Hepatic stellate cell (primary cell): ENCODE measurements at places on chromosomes 6 and 20.

- DNase-seq: no peak
Observed at GRCh38 chr20:33104336-33104735, 24.9 kb downstream of the BPIFB4 start.

- DNase-seq: no peak
Observed at GRCh38 chr6:90121982-90122381, 174.7 kb downstream of the BACH2 start.

DNA sequence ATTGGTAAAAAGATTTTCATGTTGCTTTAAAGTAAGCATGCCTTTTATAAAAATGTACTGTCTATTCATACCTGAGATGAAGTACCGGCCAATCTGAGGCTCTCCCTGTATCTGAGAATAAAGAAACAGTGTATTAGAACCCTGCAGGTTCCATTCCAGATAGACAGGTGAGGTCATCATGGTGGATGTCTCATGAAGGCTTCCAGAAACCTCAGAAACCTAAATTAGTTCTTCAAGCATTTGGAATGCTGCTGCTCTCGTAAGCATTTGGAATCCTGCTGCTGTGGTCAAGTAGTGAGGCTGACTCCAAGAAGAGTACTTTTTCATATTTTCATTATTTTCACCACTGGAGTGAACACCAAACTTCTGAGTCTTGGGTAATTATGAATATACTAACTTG is 642.3 kb downstream of the MAFB start:
- DNase-seq: no peak

DNA sequence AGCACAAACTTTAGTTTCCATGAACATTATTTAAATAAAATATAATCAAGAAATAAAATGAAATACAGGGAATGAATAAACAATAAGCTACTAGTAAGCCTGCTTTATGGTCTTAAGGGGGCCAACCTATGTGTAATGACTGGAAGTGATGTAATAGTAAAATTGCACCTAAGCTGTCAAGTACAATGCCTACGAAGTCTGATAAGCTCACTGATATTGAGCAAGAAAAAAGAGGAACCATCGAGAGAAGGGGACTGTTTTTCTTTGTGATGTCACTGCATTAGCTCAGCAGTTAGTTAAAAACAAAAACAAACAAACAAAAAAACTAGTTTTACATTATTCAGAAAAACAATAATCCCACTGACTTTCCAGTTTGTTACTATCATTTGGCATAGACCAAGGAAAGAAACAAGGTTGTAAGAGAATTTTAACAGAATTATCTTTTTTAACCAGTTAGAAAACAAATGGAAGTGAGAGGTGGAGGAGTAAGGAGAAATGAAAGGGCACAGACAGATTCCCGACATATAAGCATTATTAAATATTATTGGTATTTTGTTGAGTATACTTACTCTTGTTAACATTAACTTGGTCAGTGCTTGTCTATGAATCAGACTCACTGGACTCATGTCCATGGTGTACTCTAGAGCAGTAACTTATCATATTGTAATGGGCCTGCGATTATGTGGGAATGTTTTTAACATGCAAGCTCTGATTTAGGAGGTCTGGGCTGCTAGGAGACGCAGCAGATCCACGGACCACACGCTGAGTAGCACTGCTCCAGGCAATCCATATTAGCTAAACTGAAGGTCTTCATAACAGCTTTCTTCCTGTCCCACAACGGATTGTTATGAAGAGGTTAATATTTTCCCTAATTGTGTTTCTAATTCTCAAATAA is 99.6 kb upstream of the HMGCLL1 start:
- no peak for DNase-seq

GRCh38 chr20:19807191-19807945 is 49.3 kb downstream of the RIN2 start:
- DNase-seq: no peak

DNA sequence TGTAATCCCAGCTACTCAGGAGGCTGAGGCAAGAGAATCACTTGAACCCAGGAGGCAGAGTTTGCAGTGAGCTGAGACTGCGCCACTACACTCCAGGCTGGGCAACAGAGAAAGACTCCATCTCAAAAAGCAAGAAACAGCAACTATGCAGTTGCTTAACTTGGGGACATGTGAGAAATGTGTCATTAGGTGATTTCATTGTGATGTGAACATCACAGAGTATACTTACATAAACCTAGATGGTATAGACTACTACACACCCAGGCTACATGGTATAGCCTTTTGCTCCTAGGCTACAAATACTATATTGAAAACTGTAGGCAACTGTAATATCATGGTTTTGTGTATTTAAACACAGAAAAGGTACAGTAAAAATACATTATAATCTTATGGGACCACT is 3.3 kb upstream of the COQ3 start:
- DNase-seq: no peak

DNA sequence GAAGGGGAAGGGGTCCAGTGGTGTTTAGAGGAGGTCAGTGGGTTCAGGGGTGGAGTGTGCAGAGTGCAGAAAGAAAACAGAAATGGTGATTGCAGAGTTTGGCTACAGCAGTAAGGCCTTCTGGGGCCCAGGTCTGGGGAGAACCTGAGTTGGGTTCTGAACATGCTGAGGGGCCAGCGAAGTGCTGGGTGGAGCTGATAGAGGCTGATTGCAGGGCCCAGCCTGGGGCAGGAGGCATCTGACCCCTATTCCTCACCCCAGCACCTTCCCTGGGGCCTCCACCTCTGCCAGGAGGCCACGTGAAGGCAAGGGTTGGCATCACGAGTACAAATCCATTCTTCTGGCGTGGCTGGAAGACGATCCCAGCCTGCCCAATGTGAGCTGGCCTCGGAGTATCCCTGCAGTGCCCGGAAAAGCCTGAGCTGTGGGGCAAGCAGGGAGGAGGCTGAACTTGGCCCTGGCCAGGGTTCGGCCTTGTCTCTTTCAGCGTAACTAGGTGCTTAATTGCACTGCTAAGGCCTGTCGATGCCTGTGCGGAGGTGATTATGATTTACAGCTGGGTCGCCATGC is 35.3 kb downstream of the VSTM2L start:
- no peak for DNase-seq

DNA sequence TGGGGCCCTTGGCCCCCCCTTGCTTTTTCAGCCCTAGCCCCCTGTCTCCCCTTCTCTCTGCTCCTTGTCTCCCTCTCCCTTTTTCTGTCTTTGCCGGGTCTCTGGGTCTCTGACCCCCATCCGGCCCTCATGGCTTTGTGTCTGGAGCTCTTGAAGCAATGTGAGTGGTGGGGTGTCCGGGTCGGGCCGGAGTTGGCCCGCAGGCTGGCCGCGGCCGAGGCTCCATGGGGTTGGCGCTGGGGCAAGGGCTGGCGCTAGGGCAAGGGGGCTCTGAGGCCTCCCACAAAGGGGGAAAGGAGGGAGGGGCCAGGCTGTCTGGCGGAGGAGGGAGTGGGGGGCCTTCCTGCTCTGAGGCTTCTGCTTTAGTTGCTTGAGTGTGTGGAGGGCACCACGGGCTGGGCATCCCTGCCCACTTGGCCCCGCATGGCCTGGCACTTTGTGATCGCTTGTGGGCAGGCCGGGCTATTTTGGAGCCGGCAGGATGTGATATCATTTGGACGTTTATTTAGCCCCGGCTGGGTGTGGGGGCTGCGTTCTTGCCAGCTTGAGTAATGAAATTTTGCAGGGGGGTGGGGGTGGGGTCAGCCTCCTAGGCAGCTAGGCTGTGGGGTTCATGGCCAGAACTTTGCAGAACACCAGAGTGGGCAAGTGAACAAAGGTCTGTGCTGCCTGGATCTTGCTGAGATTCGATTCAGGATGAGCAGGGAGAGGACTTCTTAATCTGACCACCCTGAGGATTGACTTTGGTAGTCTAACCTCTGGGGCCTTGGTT is 78.7 kb upstream of the MYL9 start:
- DNase-seq: peak; percentile 48

GRCh38 chr20:24316731-24317130 is 152.7 kb upstream of the SYNDIG1 start:
- DNase-seq: no peak

- no peak for DNase-seq
Observed at GRCh38 chr6:137873273-137873762, 6.3 kb downstream of the TNFAIP3 start.

- peak; percentile 80 for DNase-seq
Observed at GRCh38 chr6:144331491-144331969, 46.4 kb downstream of the UTRN start.

DNA sequence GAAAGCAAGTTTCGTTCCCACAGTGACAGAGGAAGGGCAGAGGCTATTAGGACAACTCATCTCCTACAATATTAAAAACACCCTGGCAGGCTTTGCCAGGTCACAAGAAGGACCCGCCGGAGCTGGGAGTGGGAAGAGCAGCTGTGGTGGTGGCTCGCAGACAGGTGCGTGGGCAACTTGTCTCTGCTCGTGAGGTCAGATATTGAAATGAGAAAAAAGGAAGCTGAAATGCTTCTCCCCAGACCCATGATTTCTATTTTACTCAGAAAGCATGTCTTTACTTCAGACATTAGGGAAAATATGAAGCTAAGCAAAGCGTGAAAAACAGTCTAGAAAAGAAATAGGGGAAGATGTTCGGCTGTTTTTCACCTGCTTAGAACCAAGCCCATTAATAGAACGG is 166.3 kb upstream of the EEF1E1 start:
- no peak for DNase-seq

DNA sequence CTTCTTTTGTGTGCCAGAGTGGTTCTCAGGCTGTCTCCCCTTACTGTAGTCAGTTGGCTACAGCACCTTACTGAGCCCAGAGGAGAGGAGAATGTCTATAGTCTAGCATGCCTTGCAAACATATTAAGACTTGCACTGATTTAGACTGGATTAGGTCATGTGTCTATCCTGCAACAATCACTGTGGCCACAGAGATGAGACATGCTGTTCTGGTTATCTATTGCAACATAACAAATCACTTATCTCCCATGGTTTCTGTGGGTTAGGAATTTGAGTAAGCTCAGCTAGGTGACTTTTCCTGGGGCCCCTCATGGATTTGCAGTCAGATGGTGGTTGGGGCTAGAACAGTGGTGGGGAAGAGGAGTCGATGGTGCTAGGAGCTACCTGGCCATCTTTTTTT is 261.3 kb downstream of the SOD2 start:
- no peak for DNase-seq

GRCh38 chr6:21099338-21100314 is 493.9 kb upstream of the SOX4 start:
- DNase-seq: no peak

GRCh38 chr6:105304825-105305224 is 98.1 kb downstream of the PREP start:
- no peak for DNase-seq

GRCh38 chr6:28789553-28790083 is 134.2 kb downstream of the TRIM27 start:
- peak; percentile 28 for DNase-seq

- DNase-seq: no peak
Observed at GRCh38 chr6:38143191-38144150, 323.9 kb downstream of the ZFAND3 start.

DNA sequence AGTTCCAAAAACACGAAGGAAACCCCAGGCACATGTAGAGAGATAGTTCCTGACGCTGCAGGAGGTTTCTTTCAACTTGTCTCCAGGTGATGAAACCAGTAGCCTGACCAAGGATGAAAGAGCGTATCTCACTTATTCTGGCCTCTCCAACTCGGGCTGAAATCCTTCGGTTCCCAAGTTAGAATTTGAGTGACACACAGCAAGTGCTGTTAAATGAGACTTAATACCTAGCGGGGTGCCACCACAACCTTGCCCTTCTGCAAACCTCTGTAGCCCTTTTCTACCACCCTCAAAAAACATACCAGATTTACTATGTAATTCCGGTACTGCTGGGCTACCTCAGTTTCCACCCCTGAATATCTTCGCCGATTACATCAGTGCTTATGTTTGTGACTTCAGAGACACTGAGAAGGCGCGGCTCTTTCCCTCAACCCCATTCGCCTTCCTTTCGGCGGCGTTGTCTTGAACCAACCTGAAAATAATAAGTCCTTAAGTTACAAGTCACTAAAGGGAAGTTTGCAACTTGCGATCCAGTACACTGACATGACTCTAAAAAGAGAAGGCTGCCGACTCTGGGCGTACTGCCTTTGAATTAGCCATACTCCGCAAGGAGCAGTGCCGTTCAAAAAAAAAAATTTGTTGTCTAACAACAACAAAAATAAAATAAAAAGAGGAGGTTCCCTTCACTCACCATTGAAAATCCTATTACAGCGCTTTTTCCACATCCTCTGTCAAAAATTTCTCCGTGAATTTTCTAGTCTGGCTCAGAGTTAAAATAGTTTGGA is 194.9 kb upstream of the ZNF184 start:
- DNase-seq: no peak

- DNase-seq: no peak
Observed at GRCh38 chr20:4252005-4252404, 236.6 kb upstream of the RNF24 start.

GRCh38 chr6:157607317-157608109 is 215.5 kb upstream of the SNX9 start:
- DNase-seq: no peak

- peak; percentile 46 for DNase-seq
Observed at GRCh38 chr20:834151-834746, 734 bp downstream of the FAM110A start.
